Naive thymus-derived CD4-positive, alpha-beta T cell (primary cell): ENCODE measurements at places on chromosomes 7 and 10. TPM values are rescaled to one million over a fixed set of nuclear protein-coding genes. Genes with fewer than 3 reads are reported as not detected.

DNA sequence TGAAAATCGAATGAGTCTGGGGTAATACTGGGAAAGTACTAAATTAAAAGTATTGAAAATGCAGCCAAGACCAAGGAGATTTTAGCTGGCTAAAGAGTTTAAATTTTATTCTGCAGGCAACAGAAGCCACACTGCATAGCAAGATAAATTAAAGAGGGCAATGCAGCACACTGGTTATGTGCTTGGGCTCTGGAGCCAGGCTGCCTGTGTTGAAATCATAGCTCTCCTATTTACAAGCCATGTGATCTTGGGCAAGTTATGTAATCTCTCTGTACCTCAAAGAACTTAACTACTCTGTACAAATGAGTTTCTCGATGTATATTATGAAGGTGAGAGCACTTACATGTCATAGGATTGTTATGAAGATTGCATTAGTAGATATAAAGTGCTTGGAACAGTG is 9.9 kb downstream of the SLC25A13 start:
- no peaks in the 10 kb centered on the region for H3K36me3 ChIP-seq
- no peak for DNase-seq
- H3K27ac ChIP-seq: no peak overlapping the region
- H3K27me3 ChIP-seq: no peaks in the 10 kb centered on the region
- H3K4me3 ChIP-seq: no peak overlapping the region

DNA sequence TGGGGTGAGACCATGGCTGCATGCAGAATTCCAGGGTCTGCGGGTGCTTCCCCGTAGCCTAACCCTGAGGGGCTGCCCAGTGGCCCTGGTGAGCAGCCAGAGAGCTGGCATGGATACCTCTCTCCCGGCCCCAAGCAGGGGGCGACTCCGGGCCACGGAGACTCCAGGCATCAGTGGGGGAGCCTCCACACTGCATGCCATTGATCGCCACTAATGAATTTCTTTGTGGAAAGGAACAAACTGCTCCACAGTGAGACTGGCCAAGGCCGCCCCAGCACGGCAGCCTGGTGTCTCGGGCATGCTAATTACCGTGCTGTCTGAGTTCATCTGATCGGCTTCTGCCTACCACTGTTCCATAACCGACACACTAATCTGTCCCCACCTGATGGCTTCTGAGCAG is 184.4 kb downstream of the GRID1 start:
- no peak for DNase-seq
- H3K4me3 ChIP-seq: no peak overlapping the region
- H3K27me3 ChIP-seq: no peaks in the 10 kb centered on the region
- no peaks in the 10 kb centered on the region for H3K4me1 ChIP-seq
- H3K36me3 ChIP-seq: no peaks in the 10 kb centered on the region
- H3K27ac ChIP-seq: no peak overlapping the region

DNA sequence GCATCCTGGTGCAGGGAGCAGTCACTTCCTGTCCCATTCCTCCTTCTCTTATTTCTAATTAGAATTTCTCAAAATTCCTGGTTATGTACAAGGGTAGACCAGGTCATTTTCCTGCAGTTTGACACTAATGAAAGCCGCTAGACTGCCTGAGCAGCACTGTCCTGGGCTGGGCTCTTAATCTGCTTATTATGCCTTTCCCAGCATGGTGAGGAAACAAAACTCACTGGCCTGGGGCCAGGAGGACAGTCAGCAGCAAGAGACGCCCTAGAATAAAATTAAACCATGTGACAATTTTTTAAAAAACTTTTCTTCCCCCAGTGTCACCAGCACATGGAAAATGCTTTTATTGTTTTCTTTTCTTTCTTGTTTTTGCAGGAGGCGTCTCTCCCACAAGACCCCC is 647.5 kb downstream of the TYW1 start:
- no peak for DNase-seq
- H3K4me1 ChIP-seq: no peaks in the 10 kb centered on the region
- H3K27me3 ChIP-seq: no peaks in the 10 kb centered on the region
- H3K36me3 ChIP-seq: no peaks in the 10 kb centered on the region
- no peak overlapping the region for H3K4me3 ChIP-seq

DNA sequence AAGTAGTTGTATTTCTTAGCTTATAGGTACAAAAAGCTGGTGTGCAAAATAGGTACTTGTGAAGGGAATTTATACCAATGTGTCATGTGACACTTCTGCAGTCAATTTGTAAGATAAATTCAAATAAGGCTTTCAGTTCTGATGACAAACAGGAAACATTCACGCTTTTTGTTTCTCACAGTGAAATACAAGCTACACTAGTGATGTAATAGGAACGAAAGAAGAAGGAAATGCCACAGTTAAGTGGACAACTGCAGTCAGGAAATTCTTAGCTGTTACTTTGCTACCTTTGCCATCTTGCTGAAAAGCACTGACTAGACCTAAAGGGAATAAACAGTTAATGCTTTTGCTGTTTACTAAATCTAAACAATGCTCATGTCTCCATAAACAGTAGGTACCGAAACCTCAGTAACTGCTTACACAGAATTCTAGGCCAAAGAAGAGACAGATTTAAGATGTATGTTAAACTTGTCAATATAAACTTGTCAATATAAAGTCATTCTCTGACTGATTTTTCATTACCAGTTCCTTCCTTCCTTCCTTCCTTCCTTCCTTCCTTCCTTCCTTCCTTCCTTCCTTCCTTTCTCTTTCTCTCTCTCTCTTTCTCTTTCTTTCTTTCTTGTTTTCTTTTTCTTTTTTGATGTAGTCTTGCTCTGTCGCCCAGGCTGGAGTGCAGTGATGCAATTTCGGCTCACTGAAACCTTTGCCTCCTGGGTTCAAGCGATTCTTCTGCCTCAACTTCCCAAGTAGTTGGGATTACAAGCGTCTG is 10.1 kb downstream of the OTUD1 start:
- H3K4me1 ChIP-seq: no peaks in the 10 kb centered on the region
- H3K27me3 ChIP-seq: no peaks in the 10 kb centered on the region
- H3K4me3 ChIP-seq: no peak overlapping the region
- peak; percentile 12 for DNase-seq

VAX1 gene
- not detected for total RNA-seq

DNA sequence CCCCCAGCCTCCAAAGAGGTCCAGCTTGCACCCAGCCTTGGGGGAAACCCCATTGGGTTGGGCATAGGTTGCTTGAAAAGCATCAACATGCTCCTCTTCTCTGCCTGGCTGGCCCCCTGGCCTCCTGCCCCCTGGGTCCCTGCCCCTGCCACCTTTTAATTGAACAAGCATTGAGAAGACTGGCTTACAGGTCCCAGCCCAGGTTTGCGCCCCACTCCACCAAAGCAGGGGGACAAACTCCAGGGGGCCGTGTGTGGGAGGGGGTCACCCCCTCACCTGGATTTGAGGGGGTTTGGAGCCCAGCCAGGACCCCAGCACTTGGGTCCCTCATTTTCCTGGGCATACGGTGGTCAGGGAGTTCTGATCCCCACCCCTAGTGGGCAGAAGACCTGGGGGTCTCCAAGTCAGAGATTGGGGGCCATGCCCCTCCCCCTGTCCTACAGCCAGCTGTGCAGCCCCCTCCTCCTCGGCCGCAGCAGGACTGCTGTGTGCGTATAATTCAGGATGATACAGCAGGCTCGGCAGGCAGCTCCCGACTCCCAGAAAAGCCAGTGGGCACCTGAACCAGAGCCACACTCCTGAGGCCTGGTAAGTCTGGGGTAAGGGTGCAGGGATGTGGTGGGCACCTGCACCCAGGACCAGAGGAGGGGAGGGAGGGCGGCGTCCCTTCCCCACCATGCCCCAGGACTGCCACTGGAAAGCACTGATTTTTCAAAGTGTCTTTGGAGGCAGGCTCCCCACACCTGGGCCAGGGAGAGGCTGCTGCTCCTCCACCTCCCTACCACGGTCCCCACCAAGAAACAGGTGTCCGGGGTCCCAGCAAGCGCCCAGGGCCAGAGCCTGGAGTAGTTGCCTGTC is 1.7 kb downstream of the ELFN1 start:
- DNase-seq: no peak
- no peaks in the 10 kb centered on the region for H3K4me1 ChIP-seq
- no peak overlapping the region for H3K27ac ChIP-seq
- peaks cover 10% of the 10 kb centered on the region for H3K27me3 ChIP-seq
- no peak overlapping the region for H3K4me3 ChIP-seq

DNA sequence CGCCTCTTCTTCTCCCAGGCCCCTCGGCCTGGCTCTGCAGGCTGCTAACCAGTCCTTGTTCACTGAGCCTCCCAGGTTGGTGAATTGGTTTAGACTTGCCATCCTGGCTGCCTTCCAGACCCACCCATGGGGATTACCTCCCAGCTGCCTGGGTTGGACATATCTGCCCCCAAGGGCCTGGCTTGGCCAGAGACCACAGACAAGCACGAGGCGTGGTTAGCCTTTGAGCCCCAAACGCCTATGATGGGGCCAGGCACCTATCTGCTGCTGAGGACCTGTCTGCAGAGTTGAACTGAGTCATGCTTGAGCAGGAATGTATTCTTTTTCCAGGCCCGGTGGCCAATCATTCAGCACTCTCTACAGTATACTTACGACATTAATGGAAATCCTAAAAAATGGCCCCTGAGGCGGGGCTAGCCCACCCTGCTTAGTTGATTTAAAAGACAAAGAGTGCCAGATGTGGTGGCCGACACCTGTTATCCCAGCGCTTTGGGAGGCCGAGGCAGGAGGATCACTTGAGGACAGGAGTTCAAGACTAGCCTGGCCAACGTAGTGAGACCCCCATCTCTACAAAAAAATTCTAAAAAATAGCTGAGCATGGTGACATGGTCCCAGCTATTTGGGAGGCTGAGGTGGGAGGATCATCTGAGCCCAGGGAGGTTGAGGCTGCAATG is 361.5 kb downstream of the FRMD4A start:
- DNase-seq: no peak
- H3K36me3 ChIP-seq: no peaks in the 10 kb centered on the region
- H3K27me3 ChIP-seq: no peaks in the 10 kb centered on the region
- no peak overlapping the region for H3K27ac ChIP-seq
- H3K4me3 ChIP-seq: no peak overlapping the region

GRCh38 chr10:4688601-4689000 is 137.4 kb upstream of the AKR1E2 start:
- DNase-seq: no peak
- H3K4me1 ChIP-seq: no peaks in the 10 kb centered on the region
- no peaks in the 10 kb centered on the region for H3K27me3 ChIP-seq
- H3K27ac ChIP-seq: no peak overlapping the region
- H3K36me3 ChIP-seq: no peaks in the 10 kb centered on the region
- H3K4me3 ChIP-seq: no peak overlapping the region

GRCh38 chr7:84043661-84044191 is 150.9 kb downstream of the SEMA3A start:
- no peak for DNase-seq
- H3K27me3 ChIP-seq: no peaks in the 10 kb centered on the region
- no peak overlapping the region for H3K4me3 ChIP-seq
- H3K27ac ChIP-seq: no peak overlapping the region

- H3K4me1 ChIP-seq: peaks cover 10% of the 10 kb centered on the region
- H3K36me3 ChIP-seq: no peaks in the 10 kb centered on the region
- peak; percentile 27 for DNase-seq
- no peak overlapping the region for H3K27ac ChIP-seq
These were observed 34.2 kb upstream of the ZNRF2 start for GRCh38 chr7:30249986-30250774.

DNA sequence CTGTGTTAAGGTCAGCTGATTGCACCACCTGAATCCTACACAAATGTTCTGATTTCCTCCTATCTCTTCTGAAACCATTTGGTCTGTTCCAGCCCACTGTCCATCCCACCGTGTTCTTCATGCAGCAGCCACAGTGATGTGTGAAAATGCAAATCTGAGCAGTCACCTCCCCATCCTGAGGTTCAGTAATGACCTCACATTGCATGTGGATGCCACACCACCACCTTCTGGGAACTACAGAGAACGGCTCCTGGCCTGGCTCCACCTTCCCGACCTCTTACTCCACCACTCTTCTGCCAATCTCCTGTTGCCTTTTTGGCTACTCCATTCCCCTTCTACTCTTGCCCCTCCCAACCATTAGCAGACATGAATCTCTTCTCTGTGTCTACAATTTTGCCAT is 244.4 kb downstream of the TNS3 start:
- H3K27me3 ChIP-seq: no peaks in the 10 kb centered on the region
- no peaks in the 10 kb centered on the region for H3K4me1 ChIP-seq
- H3K27ac ChIP-seq: no peak overlapping the region
- H3K4me3 ChIP-seq: no peak overlapping the region
- no peak for DNase-seq
- no peaks in the 10 kb centered on the region for H3K36me3 ChIP-seq

CFAP58 gene
- total RNA-seq: not detected

GRCh38 chr7:100572949-100573675 is 588 bp downstream of the SAP25 start:
- peaks cover 30% of the 10 kb centered on the region for H3K4me1 ChIP-seq
- H3K36me3 ChIP-seq: peaks cover 62% of the 10 kb centered on the region
- DNase-seq: no peak

DNA sequence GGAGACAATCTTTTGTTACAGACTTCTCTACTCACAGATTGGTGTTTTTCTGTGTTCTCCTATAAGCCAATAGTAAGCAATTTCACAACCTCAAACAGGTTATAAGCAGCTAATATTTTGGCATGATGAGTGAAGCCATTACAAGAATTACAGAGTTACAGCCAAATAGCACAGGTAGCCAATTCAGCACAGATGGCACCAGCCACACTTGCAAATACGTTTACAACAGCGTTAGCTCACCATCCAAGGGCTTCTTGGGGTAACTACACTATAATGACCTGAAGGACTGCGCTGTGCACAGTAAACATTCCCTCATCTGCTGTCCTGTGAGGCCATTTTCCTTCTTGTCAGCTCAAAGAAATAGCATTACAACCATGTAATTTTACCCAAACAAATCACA is 428.6 kb downstream of the TCERG1L start:
- H3K4me3 ChIP-seq: no peak overlapping the region
- H3K36me3 ChIP-seq: no peaks in the 10 kb centered on the region
- no peaks in the 10 kb centered on the region for H3K4me1 ChIP-seq
- no peak for DNase-seq
- no peak overlapping the region for H3K27ac ChIP-seq

DNA sequence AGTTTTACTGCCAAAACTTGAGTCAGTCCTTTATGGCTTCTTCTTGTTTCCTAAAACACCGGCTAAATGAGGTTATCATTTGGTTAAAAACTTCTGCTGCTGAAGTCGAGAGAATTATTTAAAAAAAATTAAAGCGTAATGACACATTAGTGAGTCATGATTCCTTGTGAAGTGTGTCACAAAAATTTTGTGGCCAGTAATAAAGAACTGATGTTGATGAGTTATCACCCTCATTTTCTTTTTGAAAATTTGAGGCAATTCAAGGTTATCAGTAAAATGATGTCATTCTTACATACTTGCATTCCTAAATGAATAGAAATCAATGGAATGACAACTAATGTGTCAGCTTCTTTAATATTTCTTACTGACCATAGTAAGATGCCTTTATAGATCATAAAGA is 427.4 kb downstream of the SORCS3 start:
- DNase-seq: no peak
- no peaks in the 10 kb centered on the region for H3K36me3 ChIP-seq
- no peaks in the 10 kb centered on the region for H3K27me3 ChIP-seq
- H3K4me3 ChIP-seq: no peak overlapping the region
- no peaks in the 10 kb centered on the region for H3K4me1 ChIP-seq
- no peak overlapping the region for H3K27ac ChIP-seq

ADRB1 gene
- total RNA-seq: not detected

DNA sequence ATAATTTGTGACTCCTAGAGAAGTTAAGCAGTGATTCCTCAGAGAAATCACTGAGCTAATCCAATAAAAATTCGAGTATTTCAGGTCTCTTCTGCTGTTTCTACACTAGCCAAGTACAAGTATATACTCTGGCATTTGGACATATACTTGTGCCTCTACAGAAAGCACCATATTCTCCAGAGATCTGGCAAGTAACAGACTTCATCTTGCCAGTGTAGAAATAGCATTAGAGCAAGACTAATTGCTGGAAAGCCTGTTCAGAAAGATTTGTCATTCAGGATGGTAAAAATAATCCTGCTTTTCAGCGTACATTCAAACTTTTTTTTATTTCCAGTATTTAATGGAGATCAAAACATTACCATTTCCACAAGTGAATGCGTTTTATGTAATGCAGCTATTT is 410.8 kb upstream of the ETV1 start:
- no peak overlapping the region for H3K27ac ChIP-seq
- no peaks in the 10 kb centered on the region for H3K4me1 ChIP-seq
- H3K4me3 ChIP-seq: no peak overlapping the region
